ENCODE measurements at places on chromosomes 12 and 14.

GRCh38 chr12:91574391-91574790, 391.8 kb upstream of the DCN start:
- no peak for DNase-seq

GRCh38 chr14:86038387-86039042, 508.6 kb downstream of the FLRT2 start:
- DNase-seq: peak; percentile 20

DNA sequence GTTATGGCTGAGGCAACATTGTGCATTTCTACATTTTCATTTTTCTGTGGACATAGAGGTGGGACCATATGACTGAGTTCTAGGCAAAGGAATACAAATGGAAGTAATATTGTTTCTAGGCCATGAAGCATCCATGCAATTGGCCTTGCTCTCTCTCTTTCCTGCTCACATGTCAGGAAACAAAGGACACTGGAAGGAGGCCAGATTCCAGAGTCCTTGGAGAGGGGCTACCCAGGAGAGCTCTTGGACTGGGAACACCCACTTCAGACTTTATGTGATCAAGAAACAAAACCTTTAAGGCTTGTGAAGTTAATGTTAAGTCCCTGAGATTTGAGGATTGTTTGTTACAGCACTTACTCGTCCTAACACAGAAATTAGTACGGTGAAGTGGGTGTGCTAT, 32.8 kb downstream of the PDZRN4 start:
- DNase-seq: no peak

- DNase-seq: no peak
These were observed 309.4 kb upstream of the TMTC1 start for GRCh38 chr12:30092983-30093617.

- DNase-seq: no peak
These were observed 184.6 kb upstream of the SOX5 start for GRCh38 chr12:24134092-24134491.

- DNase-seq: no peak
These were observed 14.2 kb upstream of the HELB start for GRCh38 chr12:66288121-66288520.

GRCh38 chr14:101470266-101470665, 91.0 kb upstream of the DIO3 start:
- no peak for DNase-seq

GRCh38 chr12:6292606-6293005, 17.9 kb upstream of the PLEKHG6 start:
- no peak for DNase-seq

DNA sequence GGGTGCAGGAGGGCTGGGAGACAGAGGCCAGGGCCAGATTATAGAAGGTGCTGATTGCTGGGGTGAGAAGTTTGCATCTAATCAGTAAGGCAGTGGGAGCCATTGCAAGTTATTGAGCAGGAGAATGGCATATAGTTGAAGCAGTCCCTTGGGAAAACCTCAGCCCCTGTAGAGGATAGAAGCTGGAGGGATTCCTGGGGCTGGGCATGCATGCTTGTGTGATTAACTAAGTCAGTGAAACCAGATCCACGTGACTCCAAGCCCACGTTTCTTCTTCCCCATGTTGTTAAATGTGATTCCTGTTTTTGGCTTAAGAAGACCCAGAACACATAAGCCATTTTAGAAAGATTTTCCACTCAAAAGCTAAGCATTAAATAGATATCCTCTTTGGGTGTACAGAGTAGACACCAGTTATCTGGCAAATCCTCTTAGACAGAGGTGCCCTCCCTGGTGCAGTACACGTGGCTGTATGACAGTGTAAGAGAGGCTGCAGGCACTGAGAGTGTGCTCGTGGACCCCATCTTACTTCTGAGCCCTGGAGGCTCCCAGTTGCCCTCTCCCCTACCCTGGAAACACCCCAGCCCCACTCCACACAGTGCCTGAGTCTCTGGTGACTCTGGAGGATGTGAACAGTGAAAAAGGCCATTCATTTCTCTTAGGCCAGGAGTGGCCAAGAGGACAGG, 3.2 kb downstream of the C14orf132 start:
- DNase-seq: no peak

- no peak for DNase-seq
These were observed 1.2 kb downstream of the PTGER2 start for GRCh38 chr14:52315355-52315718.

DNA sequence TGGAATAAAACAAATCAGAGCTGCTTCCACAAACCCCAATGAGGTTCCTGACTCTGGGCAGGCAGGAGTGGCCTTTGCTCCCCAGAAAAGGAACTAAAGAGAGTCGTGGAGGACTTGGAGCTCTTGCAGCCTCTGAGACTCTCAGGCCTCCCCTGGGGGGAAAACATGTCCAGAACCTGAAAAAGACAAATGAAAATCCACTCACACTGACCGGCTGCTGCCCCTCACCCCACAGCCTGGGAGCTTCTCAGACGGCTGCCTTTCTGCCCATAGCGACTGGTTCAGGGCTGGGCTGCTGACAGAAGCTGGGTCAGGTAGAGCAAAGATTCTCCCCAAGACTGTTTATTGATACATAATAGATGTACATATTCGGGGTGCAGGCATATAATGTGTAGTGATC, 356.0 kb downstream of the ADGRD1 start:
- no peak for DNase-seq

DNA sequence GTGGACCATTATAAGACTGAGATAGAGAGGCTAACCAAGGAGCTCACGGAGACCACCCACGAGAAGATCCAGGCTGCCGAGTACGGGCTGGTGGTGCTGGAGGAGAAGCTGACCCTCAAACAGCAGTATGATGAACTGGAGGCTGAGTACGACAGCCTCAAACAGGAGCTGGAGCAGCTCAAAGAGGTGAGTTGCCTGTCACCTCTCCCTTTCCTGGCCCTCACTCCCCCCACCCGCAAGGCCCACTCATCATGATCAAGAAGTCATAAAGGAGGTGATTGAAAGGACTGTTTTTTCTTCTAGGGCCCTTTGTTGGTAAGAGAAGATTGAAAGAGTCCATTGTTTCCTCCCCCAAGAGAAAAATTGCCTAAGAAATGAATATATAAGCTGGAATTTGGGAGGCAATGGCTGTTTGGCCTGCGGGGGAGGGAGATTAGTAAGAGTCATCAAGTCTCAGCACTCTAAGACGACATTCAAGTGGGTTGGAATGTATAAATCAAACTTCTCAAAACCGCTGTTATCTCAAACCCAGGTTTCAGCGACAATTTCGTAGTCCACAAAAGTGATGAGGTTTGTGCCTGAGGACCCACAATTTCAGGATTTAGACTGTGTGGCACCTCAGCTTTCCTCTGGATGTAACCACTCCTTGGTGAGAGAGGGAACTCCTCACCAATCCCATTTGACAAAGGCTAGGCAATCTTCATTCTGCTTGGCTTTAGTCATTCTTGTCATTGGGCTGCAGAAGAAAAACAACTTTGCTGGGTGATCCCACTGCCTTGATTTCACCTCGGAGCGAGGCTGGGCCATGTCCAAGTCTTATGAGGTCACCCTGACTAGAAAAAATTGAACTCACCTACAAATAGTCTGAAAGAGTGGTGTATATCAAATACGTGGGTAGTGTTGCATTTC, 966 bp downstream of the BICD1 start:
- no peak for DNase-seq

DNA sequence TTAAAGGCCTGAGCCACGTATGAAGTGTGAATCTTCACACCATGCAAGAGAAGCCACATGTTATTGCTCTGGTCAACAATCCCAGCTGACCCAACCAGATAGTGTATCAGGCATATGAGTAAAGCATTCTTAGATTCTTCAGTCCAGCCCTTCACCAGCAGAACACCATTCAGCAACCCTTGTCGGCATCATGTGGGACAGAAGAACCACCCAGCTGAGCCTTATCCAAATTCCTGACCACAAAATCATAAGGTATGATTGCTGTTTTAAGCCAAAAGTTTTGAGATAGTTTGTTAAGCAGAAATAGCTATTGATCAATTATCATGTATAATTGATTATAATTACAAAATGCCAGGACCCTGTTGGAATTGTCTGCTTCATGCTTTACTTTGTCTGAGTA, 664.9 kb downstream of the VRK1 start:
- DNase-seq: no peak

- DNase-seq: no peak
These were observed 94.8 kb downstream of the LRRC74A start for GRCh38 chr14:76921088-76921399.

- DNase-seq: no peak
These were observed 155.6 kb downstream of the SLC6A15 start for GRCh38 chr12:84756961-84757360.

DNA sequence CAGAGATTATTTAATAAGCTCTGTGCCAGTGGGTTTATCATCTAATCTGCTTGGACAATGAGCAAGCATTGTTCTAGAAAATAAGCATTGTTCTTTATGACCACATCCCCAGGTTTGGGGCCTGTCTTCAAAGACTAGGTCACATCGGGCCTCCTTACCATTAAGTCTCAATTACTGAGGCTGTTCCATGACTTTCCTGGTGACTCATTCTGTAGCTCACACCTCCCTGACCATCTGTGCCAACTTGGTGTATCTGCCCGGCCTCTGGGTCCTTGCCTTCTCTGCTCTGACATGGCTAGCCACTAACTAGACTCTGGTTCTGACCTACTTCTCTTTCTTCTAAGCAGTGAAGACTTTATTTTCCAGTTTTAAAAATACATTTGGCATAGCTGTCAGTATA, 44.4 kb upstream of the PLEKHA5 start:
- DNase-seq: no peak

- no peak for DNase-seq
These were observed 30.3 kb downstream of the PITPNM2 start for GRCh38 chr12:123120452-123121166.

GRCh38 chr12:110669193-110669502, 19.8 kb downstream of the HVCN1 start:
- DNase-seq: no peak

DNA sequence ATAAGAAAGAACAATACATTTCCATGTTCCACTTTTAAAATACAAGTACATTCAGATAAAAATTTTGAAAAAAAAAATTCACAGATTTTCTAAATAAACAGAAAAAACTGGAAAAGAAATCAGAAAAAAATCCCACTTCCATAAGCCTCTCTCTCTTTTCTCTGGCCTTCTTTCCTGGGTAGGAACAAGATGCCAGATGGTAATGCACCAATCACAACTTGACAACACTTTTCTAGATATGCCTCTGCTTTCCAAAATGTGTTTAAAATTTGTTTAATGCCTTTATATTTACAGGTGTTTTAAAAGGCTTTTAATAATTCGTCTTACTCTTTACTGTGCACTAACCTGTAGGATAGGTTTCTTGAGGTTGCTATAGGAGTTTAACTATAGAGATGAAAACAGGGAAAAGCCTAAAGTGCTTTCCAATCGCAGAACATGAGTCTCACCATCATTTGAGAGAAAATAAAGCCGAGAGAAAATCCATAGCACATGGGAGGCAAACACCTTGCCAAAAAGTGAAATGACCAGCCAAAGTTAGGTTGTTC, 74.2 kb downstream of the TMTC1 start:
- DNase-seq: no peak

- DNase-seq: no peak
These were observed 30.3 kb downstream of the ANO6 start for GRCh38 chr12:45246236-45246635.

GRCh38 chr14:33250963-33251362, 312.3 kb downstream of the NPAS3 start:
- no peak for DNase-seq

DNA sequence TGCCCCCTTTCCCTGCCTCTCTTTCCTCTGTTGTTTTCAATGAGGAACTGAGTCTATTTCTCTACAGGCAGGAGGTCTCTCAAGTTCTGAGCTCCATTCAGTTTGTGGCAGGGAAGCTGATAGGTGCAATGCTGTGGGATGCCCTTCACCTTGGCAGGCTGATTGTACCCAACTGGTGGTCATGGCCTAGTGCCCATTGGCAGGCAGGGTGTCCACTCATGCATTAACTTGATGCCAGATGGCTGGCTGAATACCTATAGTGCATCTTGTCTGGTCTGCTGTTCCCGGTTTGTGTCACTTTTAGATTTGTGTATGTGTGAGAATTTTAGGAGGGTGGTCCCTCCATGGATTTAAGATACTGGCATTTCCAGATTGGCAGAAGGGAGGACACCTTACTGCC, 20.0 kb upstream of the ITGA5 start:
- DNase-seq: no peak

GRCh38 chr12:113819495-113819894, 146.6 kb downstream of the RBM19 start:
- DNase-seq: no peak

All from tibial artery (tissue), 4 donors.